ENCODE measurements at places on chromosomes 5 and 9. TPM values are rescaled to one million over a fixed set of nuclear protein-coding genes. Genes with fewer than 3 reads are reported as not detected.

DNA sequence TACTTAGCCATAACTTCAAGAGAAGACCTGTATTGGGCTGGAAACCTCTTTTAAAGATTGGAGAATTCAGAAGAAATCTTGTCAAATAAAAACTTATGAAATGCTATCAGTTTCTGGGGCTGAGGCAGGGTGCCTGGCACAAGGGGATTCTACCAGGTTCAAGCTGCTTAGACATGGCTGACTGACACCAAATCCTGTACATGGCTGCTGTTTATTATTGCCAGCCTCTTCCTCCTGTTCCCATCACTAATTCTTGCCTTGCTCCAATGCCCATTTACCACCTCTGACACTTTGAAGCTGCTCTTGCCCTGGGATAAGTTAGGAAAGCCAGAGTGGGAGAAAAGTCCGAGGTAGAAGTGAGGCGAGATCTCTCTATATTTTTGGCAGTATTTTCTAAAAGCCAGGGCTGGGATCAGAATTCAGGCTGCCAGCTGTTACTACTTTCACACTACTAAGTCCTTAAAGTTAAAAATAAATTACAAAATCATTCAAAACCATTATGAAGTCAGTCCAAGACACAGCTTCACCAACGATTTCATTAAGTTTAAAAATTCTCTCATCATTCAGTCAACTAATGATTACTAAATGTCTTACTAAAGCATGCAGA, 66.3 kb upstream of the TNFAIP8 start:
- H3K27ac ChIP-seq, result peak overlapping the region; percentile 79
- peaks cover 25% of the 10 kb centered on the region for H3K36me3 ChIP-seq

DNA sequence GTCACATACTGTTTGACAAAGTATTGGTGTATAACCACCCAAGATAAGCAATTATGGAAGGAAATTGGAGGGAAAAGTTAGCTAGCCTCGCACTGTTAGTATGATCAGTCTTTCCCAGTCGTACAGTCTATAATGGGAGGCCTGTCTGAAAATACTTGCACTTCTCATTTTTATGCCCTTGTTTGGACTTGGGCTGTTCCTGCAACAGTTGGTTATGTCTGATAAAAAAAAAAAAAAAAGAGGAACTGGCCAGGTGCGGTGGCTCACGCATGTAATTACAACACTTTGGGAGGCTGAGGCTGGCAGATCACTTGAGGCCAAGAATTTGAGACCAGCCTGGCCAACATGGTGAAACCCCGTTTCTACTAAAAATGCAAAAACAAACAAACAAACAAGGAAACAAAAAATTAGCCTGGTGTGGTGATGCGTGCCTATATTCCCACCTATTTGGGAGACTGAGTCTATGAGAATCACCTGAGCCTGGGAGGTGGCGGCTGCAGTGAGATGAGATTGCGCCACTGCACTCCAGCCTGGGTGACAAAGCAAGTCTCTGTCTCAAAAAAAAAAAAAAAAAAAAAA, 58.3 kb upstream of the ANKRD33B start:
- no peak overlapping the region for H3K27ac ChIP-seq
- peaks cover 11% of the 10 kb centered on the region for H3K27me3 ChIP-seq
- DNase-seq, result no peak
- H3K4me1 ChIP-seq, result peaks cover 5% of the 10 kb centered on the region
- H3K36me3 ChIP-seq, result peaks cover 1% of the 10 kb centered on the region

ELOVL7 gene
- 0.49 TPM for total RNA-seq

DNA sequence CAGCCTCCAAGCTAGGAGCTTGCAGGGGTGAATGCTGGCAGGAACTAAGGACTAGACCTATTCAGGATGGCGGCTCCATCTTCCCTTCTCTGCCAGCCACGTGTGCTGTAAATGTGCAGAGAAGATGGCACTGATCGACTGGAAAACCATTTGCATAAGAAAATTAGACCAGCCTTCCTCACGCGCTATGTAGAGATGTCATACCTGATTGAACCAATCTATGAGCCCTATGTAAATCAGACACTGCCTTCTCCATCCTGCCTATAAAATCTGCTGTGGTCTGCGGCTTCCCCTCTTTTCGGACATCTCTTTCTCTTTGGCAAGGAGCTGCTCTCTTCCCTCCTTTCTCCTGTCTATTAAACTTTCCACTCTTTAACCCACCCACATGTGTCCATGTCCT, 91.6 kb downstream of the NPR3 start:
- H3K27me3 ChIP-seq, result peaks cover 1% of the 10 kb centered on the region
- no peaks in the 10 kb centered on the region for H3K36me3 ChIP-seq
- H3K27ac ChIP-seq, result no peak overlapping the region
- no peak for DNase-seq
- H3K4me3 ChIP-seq, result no peak overlapping the region

SHOC1 gene
- total RNA-seq, result not detected

- H3K4me3 ChIP-seq, result no peak overlapping the region
- no peaks in the 10 kb centered on the region for H3K27me3 ChIP-seq
- no peak overlapping the region for H3K27ac ChIP-seq
- peaks cover 35% of the 10 kb centered on the region for H3K36me3 ChIP-seq
These were observed 3.2 kb downstream of the GALNT10 start for GRCh38 chr5:154193701-154194121.

GRCh38 chr5:62909326-62909725, 330.7 kb downstream of the LRRC70 start:
- H3K4me1 ChIP-seq, result no peaks in the 10 kb centered on the region
- no peak for DNase-seq
- H3K27me3 ChIP-seq, result peaks cover 2% of the 10 kb centered on the region
- H3K4me3 ChIP-seq, result no peak overlapping the region
- no peak overlapping the region for H3K27ac ChIP-seq
- no peaks in the 10 kb centered on the region for H3K36me3 ChIP-seq

- no peak for DNase-seq
- peaks cover 9% of the 10 kb centered on the region for H3K27me3 ChIP-seq
These were observed 180.4 kb upstream of the DAB2 start for GRCh38 chr5:39605145-39605544.

- H3K36me3 ChIP-seq, result peaks cover 9% of the 10 kb centered on the region
- DNase-seq, result no peak
- H3K27ac ChIP-seq, result peak overlapping the region; percentile 81
These were observed 583 bp upstream of the AQP3 start for GRCh38 chr9:33447799-33448553.

GRCh38 chr9:107367727-107368502, 84.8 kb downstream of the RAD23B start:
- H3K27ac ChIP-seq, result no peak overlapping the region
- no peaks in the 10 kb centered on the region for H3K4me1 ChIP-seq
- H3K4me3 ChIP-seq, result no peak overlapping the region

DNA sequence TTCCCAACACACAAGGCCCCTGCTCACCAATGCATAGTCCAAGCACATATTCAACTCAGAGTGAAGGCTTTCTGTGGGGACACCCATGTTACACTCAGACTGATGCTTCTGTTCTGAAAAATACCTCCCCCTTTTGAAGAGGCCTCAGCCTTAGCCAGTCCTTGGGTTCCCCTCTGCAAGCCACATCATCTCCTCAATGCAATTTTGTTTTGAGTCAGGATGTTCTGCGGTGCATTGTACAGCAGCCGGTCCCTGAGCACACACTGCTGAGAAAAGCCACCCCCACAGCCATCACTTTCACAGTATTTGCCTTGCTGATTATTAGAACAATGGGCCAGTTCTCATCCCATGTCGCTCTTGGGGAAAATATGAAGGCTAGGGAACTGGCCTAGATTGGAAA, 241.2 kb downstream of the FAM114A2 start:
- no peaks in the 10 kb centered on the region for H3K4me1 ChIP-seq
- H3K4me3 ChIP-seq, result no peak overlapping the region
- H3K27me3 ChIP-seq, result peaks cover 1% of the 10 kb centered on the region
- H3K27ac ChIP-seq, result no peak overlapping the region

DNA sequence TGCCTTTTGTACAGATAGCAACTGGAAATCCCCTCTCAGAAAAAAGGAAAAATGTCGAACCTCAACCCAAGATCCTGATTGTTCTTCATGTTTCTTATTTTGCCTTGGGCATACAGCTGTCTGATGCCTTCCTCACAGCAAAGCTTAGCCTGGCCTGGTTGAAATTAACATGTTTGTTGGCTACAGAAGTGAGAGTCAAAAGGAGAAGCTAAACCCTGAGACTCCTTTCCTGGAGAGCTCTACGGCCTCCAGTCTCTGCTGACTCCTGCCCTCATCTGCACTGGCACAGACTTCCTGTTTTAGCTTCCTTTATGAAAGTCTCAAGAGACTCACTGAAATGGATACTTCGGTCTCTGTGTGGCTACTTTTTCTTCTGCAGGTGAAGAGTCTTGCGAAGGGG, 186.7 kb downstream of the PARP8 start:
- no peaks in the 10 kb centered on the region for H3K36me3 ChIP-seq
- no peaks in the 10 kb centered on the region for H3K27me3 ChIP-seq
- no peak overlapping the region for H3K4me3 ChIP-seq
- peaks cover 16% of the 10 kb centered on the region for H3K4me1 ChIP-seq
- H3K27ac ChIP-seq, result no peak overlapping the region
- no peak for DNase-seq

ANKDD1B gene
- 0.22 TPM for total RNA-seq

DNA sequence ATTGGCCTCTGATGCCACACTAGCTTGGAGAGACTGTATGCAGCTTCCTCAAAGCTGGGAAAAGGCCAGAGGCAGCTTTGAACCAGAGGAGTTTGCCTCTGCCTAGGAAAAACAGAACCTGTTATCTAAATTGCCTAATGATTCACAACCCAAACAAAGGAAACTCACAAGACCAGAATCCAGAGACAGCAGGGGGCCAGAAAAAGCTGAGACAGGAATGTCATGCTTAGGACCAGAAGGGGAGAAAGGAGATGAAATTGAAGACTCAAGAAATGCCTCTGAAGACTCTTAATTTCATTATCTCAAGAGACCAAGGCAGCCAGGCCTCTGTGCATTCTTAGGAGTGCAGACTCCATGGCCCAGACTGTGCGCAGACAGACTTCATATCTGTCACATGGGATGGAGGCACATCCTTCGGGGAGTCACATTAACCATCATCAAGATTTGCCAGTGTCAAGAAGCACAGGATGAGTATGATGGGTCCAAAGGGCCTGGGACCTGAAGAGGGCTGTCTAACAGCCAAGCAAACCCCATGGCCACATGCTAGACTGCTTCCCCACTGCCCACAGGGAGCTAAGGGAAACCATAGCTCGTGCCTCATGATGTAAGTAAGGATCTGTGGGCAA, 57.3 kb downstream of the ARSB start:
- DNase-seq, result no peak
- no peak overlapping the region for H3K4me3 ChIP-seq
- H3K27ac ChIP-seq, result no peak overlapping the region
- no peaks in the 10 kb centered on the region for H3K27me3 ChIP-seq
- peaks cover 2% of the 10 kb centered on the region for H3K36me3 ChIP-seq

KCNV2 gene
- not detected for total RNA-seq

DNA sequence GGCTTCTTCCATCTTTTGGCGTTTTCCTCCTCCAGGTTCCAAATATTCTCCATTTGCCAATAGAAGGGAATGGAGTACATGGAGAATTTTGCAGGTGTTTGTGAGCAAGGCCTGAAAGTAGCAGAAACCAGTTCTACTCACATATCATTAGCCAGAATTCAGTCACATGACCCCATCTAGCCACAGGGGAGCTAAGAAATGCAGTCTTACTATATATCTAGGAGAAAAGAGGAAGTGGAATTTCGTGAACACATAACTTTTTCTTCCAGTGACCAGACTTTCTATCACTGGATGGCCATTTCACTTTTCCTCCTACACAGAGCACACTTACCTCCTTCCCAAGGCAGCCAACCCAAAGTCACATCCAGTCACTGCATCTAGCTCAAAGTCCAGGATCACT, 55.1 kb downstream of the LOX start:
- H3K4me3 ChIP-seq, result no peak overlapping the region
- no peak overlapping the region for H3K27ac ChIP-seq
- peaks cover 10% of the 10 kb centered on the region for H3K4me1 ChIP-seq
- H3K27me3 ChIP-seq, result no peaks in the 10 kb centered on the region
- H3K36me3 ChIP-seq, result peaks cover 39% of the 10 kb centered on the region

TAS2R1 gene
- not detected for total RNA-seq

DNA sequence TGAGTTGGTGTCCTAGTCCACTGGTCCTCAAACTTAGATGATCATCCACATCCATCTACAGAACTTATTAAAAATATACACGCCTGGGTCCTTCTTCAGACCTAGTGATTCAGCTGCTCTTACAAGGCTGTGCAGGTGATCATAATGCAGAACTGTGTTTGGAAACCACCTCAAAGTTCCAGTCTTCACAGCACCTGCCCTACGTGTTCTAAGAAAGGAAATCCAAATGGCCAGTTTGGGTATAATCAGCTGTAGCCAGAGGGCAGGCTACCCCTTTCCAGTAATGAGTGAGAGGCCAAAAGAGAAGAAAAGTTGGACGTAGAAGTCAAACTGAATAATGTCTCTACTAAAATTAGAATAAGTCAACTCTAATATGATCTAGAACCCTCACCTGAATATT, 15.4 kb downstream of the REEP5 start:
- no peak for DNase-seq
- peaks cover 21% of the 10 kb centered on the region for H3K4me1 ChIP-seq
- no peaks in the 10 kb centered on the region for H3K27me3 ChIP-seq

STPG3 gene
- 1.2 TPM for total RNA-seq

ABHD17B gene
- 18.5 TPM for total RNA-seq

GRCh38 chr5:166166071-166166470, 2125.4 kb upstream of the WWC1 start:
- no peak overlapping the region for H3K27ac ChIP-seq
- H3K4me1 ChIP-seq, result no peaks in the 10 kb centered on the region
- no peak for DNase-seq
- no peaks in the 10 kb centered on the region for H3K36me3 ChIP-seq

LCP2 gene
- 351 TPM for total RNA-seq

GRCh38 chr9:124054582-124055227, 43.1 kb downstream of the LHX2 start:
- H3K27ac ChIP-seq, result no peak overlapping the region
- H3K4me1 ChIP-seq, result no peaks in the 10 kb centered on the region
- no peaks in the 10 kb centered on the region for H3K36me3 ChIP-seq
- H3K27me3 ChIP-seq, result peaks cover 17% of the 10 kb centered on the region

DNA sequence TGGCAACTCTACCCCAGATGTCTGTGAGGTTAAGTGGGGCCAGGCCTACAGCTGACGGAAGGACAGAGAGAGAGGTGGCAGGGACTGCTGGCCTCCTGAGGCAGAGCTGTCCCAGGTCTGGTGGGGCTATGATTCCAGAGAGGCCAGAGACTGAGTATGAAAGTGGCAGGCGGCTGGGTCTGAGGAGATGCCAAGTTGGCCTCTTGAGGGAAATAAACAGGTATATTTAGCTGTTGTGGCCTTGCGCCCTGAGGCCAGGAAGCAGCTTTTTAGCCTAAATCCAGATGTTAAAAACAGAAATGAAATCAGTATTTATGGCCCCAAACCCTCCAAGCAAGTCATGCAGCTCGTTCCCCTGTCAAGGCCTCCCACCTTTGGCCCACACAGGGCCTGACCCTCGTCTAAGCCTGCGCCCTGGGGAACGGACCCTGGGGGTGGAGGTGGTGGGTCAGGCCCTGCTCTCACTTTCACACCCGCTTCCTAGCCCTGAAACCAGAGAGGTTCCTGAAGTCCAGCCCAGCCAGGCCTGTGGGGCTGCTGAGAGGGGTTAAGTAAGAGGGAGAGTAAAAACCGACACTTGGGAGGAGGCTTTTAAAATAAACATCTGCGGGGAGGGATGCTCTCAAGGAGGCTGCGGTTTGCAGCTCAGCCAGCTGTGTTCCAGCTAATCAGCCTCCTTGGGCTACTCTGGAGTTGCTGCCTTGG, 18.7 kb downstream of the PCDHGC5 start:
- H3K27me3 ChIP-seq, result no peaks in the 10 kb centered on the region
- no peak overlapping the region for H3K27ac ChIP-seq
- no peaks in the 10 kb centered on the region for H3K36me3 ChIP-seq
- no peak overlapping the region for H3K4me3 ChIP-seq

LRRC14B gene
- total RNA-seq, result not detected

Measured in activated T-helper 1 cell treated with anti-CD3 and anti-CD28 coated beads, Interleukin-12 subunit alpha, Interleukin-12 subunit beta, Interleukin-2, Interleukin-4 antibody, amounts not matched to agents 30 ng/mL and 10 ng/mL and 1 ng/mL, durations not matched to agents 14 hours and 24 hours and 36 hours (primary cell).